ENCODE measurements at places on chromosomes 13 and 19.
A peak's percentile ranks its signal among the peaks of the same experiment; 100 is the strongest.

DNA sequence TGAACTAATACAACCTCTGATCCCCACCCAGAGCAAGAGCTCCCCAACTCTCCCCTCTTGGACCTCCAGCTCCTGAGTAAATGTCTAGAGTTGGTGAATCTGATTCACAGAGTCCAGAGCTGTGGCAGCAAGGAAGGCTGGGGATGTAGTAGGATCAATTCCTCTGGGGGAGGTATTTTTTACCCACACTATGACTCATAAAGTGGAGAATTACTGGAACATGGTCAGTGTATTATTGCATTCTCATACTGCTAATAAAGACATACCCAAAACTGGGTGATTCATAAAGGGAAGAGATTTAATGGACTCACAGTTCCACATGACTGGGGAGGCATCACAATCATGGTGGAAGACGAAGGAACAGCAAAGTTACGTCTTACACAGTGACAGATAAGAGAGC lies 496.7 kb downstream of the EFNB2 start:
- DNase-seq: peak; percentile 51

DNA sequence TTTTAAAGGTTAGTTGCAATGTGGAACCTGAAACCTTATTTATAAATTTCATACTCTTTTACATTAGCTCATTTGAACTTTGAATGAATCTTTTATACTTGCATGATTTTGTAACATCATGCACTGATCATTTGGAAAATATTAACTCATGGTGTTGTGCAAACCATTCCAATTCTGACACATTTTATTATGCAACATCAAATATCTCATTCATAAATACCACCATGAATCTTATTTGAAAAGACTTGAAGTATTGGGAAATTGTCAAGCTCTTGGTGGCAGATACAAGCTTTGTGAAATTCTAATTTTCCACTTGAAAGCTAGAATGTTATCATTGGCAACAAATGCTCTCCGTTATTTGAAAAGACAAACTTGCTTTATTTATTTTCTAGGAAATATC lies 379.9 kb upstream of the PCDH20 start:
- DNase-seq: no peak

DNA sequence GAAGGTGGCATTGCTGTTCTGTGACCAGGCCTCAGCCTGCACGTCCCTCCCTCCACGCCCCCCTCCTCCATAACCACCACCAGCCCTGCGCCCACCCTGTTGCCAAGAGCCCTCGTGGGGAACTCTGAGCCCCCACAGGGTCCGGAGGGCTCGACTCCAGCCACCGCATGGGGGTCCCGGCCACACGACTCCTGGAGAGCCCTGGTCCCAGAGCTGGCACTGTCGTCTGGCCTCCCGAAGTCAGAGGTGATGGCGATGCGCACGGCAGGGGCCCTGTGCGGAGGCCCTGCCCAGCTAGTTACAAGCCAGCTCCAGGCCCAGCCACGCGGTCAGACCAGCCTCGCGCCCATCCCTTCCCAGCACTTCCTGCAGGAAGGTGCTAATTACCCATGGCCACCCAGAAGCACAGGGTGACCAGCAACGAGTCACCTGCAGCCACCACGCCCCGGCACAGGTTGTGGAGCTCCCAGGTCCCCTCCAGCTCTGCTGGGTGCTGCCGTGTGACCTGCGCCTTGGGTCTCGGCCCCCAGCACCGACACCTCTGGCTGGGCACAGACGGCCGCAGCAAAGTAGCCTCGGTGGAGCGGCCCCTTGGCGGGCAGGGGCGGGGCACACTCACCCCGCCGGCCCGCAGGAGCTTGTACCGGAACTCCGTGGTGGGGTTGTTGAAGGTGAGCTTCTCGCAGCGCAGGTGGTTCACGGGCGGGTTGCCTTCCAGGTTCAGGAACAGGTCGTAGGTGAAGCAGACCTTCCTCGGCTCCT lies 49.6 kb downstream of the MLLT1 start:
- no peak for DNase-seq

- no peak for DNase-seq
Measured at GRCh38 chr13:32010136-32010535, 21.4 kb upstream of the FRY start.

- DNase-seq: no peak
Measured at GRCh38 chr19:34381399-34382251, 16.6 kb downstream of the GPI start.

GRCh38 chr19:588093-588740 lies 1.5 kb upstream of the HCN2 start:
- DNase-seq: no peak

DNA sequence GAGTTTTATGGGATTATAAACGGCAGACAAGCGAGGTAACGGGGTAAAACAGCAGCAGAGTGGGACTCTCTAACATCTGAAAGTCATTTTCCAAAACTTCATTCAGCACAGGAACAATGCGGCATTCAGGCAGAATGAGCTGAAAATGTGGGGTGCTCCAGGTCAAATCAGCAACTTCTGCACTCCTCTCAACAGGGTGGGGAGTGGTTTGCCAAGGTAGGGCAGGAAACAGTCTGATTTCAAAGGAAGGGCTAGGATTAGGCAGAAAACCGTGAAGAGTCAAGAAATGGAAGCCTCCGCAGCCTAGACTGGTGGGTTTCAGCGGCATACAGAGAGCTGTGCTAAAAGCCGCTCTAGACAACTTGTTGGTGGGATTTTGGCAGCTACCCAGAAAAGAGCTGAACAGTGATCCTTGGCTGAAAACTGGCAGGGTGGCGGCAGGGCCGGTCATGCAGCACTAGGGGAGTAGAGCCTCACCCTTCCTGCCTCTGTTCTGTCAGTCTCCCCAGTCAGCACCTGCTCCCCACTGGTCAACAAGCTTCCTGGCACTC lies 154.2 kb upstream of the KLF12 start:
- DNase-seq: no peak

- no peak for DNase-seq
Measured at GRCh38 chr13:48866249-48866648, 109.5 kb upstream of the FNDC3A start.

DNA sequence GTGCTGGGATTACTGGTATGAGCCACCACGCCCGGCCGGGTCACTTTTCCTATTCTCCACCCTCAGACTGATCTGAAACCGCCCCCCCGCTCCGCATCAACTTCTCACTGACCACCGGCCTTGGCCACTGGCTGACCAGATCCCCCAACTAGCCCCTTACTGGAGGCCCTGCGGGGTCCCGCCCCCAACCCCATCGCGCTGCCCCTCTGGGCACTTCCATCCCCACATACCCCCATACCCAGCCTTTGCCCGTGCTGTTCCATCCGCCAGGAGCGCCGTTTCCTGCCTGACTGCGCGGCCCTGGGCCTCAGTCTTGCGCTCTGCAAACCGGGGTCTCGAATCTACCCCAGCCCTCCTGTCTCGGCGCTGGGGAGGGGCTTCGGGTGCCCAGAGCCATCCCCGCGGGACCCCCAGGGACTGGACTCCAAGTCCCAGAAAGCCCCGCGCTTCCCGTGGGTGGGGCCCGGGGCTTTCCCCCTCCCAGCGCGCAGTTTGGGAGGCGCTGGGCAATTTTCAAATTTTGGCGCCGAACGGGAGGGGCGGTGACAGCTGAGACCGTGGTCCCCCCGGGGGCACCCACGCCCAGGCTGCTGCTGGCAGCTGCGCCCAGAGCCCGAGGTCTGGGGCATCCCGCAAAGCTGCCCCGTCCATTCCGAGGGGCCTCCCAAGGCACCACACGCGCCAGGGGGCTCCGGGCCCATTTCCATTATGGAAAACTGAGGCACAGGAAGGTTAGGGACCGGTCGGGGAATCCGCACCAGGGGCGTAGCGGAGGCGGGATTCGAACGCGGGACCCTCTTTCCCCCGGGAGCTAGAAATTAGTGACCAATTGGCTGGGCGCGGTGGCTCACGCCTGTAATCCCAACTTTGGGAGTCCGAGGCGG lies 5.2 kb upstream of the LMNB2 start:
- DNase-seq: peak; percentile 41

- DNase-seq: no peak
Measured at GRCh38 chr19:3810708-3811355, 24.7 kb upstream of the MATK start.

GRCh38 chr13:62087124-62087523 lies 671.5 kb upstream of the PCDH20 start:
- DNase-seq: no peak

- DNase-seq: no peak
Measured at GRCh38 chr19:5093297-5093928, 124.5 kb downstream of the KDM4B start.

GRCh38 chr13:59513686-59514085 lies 650.0 kb downstream of the DIAPH3 start:
- no peak for DNase-seq

GRCh38 chr19:15225760-15226159 lies 6.5 kb downstream of the EPHX3 start:
- no peak for DNase-seq

- no peak for DNase-seq
Measured at GRCh38 chr13:108332791-108333190, 63.3 kb downstream of the TNFSF13B start.

DNA sequence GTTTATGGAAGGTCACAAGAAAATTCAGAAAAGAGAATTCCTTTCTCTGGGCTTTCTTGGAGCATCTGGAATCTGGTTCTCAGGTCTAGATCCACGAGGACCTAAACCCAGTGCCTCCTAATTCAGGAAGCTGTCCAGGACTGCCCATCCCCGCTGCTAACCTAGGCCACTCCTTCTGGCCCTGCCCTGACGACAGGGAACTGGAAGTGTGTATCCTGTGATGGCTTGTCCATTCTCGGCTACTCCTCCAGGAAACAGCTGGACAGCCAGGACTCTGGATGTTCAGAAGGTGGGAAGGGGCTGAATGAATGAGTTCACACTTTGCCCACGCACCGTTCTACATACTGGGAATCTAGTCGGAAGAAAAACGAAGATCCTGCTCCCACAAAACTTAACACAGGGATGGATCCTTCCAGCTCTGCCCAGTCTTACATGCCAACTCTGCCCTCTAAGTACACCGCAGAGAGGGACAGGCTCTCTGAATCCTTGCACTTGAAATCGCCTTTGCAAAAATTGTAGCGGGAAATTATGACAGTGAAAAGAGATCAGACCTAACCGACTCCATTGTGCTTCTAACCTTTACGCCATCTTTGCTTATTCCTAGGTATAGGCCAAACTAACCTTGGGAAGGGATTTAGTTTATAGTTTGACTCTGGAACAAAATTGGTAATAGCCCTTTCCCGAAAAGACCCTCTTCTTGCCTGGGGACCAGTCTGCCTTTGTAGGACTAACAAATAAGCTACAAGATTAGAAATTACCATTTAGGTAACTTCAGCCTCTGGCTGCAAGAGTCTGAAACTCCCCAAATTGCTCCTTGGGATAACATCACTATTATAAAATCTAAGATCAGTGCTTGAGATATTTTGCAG lies 1.8 kb downstream of the LSM4 start:
- no peak for DNase-seq

DNA sequence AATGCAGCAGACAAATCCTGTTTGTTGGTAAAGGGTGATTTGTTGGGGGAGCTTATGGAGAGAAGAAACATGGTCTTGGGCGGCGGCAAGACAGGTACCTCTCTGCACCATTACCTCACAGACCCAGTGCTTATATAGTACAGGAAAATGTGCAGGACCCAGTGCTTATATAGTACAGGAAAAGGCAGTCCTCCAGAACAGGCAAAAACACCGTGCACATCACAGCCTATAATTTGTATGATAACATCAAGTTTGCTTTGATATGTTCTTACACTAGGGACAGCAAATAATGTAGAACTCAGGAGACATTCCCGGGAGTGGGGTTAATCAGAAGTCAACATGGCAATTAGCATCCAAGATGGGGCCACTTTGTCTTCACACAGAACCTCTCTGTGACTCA lies 20.9 kb downstream of the VAV1 start:
- DNase-seq: no peak

- DNase-seq: peak; percentile 46
Measured at GRCh38 chr13:109647053-109647452, 139.3 kb downstream of the IRS2 start.

DNA sequence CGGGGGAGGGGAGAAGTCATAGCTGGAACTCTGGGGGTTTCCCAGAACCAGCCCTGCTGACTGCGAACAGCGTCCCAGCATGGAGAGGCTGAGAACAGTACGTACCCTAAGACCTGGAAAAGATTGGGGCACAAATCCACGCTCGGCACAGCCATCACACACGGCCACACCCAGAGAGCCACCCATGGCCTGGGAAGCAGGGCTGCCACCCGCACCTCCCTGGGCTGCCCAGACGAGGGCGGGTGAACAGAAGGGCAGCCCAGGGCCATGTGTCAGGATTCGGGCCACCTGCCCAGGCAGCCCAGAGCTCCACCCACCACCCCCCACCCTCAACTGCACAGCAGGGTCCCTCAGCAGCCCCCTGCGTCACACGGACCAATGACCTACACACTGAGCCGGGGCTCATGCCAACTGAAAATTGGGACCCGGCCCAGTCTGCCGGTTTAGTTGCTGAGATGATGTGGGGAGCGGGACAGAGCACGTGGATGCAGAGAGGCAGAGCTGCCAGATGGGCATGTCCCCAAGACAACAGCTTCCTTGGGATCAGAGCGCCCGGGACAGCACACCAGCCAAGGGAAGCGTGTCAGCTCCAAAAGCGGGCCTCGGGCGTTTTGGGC lies 8.5 kb downstream of the UBXN6 start:
- no peak for DNase-seq

- no peak for DNase-seq
Measured at GRCh38 chr19:4984438-4984990, 15.6 kb downstream of the KDM4B start.

DNA sequence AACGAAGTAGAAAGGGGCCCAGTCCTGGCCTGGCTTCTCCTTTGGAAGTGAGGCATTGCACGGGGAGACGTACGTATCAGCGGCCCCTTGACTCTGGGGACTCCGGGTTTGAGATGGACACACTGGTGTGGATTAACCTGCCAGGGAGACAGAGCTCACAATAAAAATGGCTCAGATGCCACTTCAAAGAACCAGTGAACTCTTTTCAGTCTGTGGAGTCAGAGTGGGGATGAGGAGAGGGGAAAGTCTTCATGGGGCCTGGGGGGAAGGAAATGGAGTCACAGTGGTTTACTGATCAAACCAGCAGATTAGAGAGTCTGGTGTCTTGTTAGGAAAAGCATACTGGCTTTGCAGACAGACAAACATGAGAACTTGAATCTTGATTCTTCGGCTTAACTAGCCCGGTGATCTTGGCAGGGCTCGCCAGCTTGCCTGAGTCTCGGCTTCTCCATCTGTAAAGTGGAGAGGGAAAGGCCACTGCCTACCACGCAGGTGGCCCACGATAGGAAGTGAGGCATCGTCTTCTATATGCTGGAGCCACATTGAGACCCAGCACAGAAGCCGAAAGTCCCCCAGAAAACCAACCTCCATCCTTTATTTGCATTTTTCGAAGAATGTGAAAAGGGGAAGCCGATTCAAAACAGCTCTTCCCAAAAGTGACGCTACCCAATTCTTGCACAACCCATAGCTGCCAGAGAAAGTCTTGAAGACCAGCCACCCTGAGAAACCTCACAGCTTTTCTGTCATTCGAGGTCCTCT lies at the start of gene FFAR1:
Gene FFAR1, plus strand, starts transcription at position 732 of the 759 bp plus-strand sequence. CDS start 3,650 bp downstream, outside the sequence.
- no peak for DNase-seq

All from RWPE1 (cell line).